NCI-H510A (cell line): ENCODE measurements at places on chromosomes 16 and 17.

GRCh38 chr16:52572656-52573055 is 25.7 kb upstream of the TOX3 start:
- no peak for DNase-seq

DNA sequence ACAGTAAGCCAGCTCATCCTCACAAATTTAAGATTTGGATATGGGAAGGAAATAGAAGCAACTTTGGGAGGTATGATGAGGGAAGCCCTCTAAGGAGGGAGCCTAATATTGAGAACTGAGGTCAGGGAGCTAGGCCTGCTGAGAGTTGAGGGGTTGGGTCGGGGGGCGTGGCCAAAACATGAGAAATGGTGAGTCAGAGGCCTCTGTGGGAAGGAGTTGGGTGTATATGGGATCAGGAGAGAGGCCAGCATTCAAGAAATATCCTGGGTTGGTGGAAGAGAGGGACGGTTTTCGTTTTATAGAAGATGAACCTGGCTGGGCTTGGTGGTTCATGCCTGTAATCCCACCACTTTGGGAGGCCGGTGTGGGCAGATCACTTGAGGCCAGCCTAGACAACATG is 48.4 kb downstream of the CLEC16A start:
- no peak for DNase-seq

- DNase-seq, result no peak
Observed at GRCh38 chr17:59893676-59894100, 767 bp downstream of the RPS6KB1 start.

DNA sequence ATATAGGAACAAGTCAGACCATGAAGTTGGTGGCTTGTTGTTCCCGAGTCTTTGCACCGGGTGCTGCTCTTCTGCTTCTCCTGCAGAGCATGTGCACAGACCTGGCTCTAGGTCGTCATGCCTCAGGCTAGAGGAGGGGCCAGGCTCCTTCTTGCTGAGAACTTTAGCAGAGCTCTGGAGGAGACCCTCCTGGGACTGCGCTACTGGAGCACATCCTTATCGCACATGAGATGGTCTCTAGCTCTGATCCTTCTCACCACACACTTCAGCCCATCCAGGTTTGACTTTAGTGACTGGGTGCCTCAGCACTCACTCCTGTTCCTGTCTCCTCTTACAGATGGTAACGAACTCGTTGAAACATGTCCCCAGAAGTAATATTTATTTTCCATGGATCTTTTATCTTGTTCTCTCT is 14.9 kb downstream of the FOXK2 start:
- DNase-seq, result no peak

DNA sequence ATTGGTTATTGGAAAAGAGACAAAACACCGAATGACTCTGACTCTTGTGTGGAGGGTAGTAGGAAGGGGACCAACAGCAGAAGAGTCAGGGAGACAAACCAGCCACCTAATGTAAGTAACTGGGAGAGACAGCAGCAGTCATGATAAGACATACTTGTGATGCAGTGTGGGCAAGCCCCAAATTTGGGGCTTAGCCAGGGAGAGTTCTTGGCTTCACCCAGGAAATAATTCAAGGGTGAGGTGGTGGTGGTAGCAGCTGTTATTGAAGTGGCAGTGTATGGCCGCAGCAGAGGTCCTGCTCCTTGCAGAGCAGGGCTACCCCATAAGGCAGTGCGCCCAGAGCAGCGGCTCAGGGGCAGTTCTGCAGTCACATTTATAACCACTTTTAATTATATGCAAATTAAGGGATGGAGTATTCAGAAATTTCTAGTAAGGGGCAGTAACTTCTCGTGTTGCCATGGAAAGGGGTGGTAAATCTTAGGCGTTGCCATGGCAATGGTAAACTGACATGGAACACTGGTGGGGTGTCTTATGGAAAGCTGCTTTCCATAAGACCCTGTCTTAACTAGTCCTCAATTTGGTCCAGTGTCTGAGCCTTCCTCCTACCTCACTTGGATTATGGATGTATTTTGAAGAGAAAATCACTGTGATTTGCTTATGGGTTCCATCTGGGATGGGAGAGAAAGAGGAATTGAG is 317.1 kb downstream of the PHKB start:
- no peak for DNase-seq

GRCh38 chr16:78606545-78606944 is 507.1 kb downstream of the WWOX start:
- DNase-seq, result no peak
